ENCODE measurements at places on chromosomes 5 and 9. TPM values are rescaled to one million over a fixed set of nuclear protein-coding genes. Genes with fewer than 3 reads are reported as not detected.

The LCN15 gene
- polyA plus RNA-seq, result not detected

The CEMIP2 gene
- polyA plus RNA-seq, result 8.4 TPM

The TLX3 gene
- polyA plus RNA-seq, result not detected

The FLT4 gene
- polyA plus RNA-seq, result 0.13 TPM

The CYLC2 gene
- polyA plus RNA-seq, result not detected

The QRFP gene
- polyA plus RNA-seq, result not detected

The KIF20A gene
- polyA plus RNA-seq, result 1.4 TPM

The IL9 gene
- polyA plus RNA-seq, result not detected

The C9orf153 gene
- not detected for polyA plus RNA-seq

The SCGB3A2 gene
- polyA plus RNA-seq, result 2.0 TPM

The THBS4 gene
- not detected for polyA plus RNA-seq

The DRD1 gene
- 0.13 TPM for polyA plus RNA-seq

The SUSD3 gene
- 5.0 TPM for polyA plus RNA-seq

The PSIP1 gene
- 74.6 TPM for polyA plus RNA-seq

The TRIM7 gene
- polyA plus RNA-seq, result 4.3 TPM

The C5orf52 gene
- polyA plus RNA-seq, result not detected

The SLC45A2 gene
- polyA plus RNA-seq, result not detected

The TAF11L10 gene
- not detected for polyA plus RNA-seq

The RPS23 gene
- 7,405 TPM for polyA plus RNA-seq

The CTSV gene
- 2.3 TPM for polyA plus RNA-seq

The PDE6A gene
- polyA plus RNA-seq, result not detected

The SPINK4 gene
- polyA plus RNA-seq, result 129 TPM

The LMX1B gene
- polyA plus RNA-seq, result not detected

The DDX4 gene
- not detected for polyA plus RNA-seq

The KIF4B gene
- not detected for polyA plus RNA-seq

The WDR31 gene
- 1.1 TPM for polyA plus RNA-seq

The TMOD1 gene
- polyA plus RNA-seq, result 102 TPM

The HACD4 gene
- 1.3 TPM for polyA plus RNA-seq

The NIPAL4 gene
- polyA plus RNA-seq, result not detected

The ITGA2 gene
- polyA plus RNA-seq, result 2.0 TPM

The KIAA1958 gene
- polyA plus RNA-seq, result 1.5 TPM

Measured in aorta (tissue), 5 donors.